Motor neuron (in vitro differentiated cells): ENCODE measurements at places on chromosomes 5 and 9. TPM values are rescaled to one million over a fixed set of nuclear protein-coding genes. Genes with fewer than 3 reads are reported as not detected.

DNA sequence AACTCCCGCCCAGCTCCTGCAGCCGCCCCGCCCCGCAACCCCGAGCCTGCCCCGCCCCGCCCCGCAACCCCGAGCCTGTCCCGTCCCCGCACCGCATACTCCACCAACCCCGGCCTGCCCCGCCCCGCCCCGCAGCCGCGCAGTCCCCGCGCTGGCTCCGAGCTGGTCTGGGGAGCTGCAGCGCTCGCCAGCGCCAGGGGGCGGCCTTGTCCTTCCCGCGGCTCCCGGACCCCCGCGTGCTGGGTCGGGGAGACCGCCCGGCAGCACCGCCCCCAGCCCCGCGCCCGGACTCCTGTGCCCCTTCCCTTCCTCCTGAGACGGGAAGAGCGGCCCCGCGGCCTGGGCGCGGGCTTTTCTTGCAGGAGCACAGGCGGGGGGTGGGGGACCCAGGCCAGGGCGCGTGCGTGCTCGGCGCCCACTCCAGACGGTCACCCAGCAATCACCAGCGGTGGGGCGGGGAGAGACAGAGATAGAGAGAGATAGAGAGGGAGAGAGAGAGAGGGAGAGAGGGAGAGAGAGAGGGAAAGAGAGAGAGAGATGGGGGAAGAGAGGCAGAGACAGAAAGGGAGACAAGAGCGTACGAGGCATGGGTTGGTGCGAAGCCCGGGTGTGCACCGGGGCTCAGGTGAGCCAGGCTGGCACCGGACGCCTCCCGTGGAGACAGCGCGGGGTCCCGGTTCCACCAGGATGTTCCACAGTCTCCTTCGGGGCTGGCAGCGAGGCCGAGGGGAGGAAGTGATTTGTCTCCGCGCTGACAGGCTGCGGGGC, 14.7 kb upstream of the TMEM250 start:
- ATAC-seq: peak; percentile 75

RANBP3L gene
- total RNA-seq: 0.49 and 0.52 TPM in 2 replicates

DNA sequence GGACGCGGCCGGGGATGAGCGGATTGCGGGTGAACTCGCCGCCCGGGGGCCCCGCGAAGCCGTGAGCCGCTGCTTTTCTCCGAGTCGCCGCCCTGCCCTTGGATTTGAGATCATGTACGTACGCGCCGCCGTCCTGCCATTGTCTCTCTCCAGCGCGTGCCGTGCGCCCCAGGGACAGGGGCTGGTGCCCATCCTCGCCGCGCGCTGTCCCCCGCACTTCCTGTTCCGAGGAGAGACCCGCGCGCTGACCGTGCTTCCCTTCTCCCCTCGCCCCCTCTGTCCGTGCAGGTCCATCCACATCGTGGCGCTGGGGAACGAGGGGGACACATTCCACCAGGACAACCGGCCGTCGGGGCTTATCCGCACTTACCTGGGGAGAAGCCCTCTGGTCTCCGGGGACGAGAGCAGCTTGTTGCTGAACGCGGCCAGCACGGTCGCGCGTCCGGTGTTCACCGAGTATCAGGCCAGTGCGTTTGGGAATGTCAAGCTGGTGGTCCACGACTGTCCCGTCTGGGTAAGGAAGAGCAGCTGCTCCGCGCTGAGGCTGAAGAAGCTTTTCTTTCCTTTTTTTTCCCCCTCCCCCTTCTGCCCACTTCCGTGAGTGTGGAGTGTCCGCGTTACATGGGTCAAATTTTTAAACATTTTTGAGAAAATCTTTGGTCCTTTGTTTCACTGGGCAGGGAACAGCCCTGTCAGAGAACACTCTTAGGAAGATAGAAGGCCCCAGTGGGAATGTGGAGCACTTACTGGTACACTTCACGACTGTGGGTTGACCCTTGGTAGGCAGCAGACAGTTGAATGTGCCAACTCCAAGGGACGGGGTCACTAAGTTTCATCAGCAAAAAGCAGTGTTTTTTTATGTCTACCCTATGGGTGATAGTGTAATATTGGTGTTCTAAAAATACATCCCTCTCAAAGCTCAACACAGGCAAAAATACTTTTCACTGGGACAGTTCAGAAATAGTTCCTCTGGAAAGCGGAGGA, 727 bp downstream of the RHOBTB3 start:
- peak; percentile 67 for ATAC-seq

C5orf15 gene
- total RNA-seq: 42.1 and 42.5 TPM in 2 replicates

C6 gene
- total RNA-seq: 0.94 TPM in 1 of 2 replicates, not detected in the other

DNA sequence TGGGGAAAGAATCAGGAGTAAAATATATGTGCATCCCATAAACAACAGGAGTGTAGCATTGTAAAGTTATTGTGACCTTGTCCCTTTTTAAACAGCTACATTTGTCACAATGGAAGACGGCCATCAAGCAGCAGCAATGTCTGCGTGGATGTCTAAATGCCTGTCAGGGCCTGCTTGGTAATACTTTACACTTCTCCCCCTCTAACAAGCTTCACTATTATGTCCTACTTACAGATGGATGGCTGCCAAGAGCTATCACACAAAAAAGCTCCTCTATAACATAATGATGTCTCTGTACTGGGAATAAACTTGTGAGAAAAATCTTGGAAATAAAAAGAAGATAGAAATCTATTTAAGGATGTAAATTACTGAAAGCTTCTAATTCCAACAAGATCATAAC, 213.0 kb downstream of the FBXL17 start:
- ATAC-seq: no peak

GRCh38 chr9:97900738-97901565, 21.3 kb downstream of the TRMO start:
- no peak for ATAC-seq

DNA sequence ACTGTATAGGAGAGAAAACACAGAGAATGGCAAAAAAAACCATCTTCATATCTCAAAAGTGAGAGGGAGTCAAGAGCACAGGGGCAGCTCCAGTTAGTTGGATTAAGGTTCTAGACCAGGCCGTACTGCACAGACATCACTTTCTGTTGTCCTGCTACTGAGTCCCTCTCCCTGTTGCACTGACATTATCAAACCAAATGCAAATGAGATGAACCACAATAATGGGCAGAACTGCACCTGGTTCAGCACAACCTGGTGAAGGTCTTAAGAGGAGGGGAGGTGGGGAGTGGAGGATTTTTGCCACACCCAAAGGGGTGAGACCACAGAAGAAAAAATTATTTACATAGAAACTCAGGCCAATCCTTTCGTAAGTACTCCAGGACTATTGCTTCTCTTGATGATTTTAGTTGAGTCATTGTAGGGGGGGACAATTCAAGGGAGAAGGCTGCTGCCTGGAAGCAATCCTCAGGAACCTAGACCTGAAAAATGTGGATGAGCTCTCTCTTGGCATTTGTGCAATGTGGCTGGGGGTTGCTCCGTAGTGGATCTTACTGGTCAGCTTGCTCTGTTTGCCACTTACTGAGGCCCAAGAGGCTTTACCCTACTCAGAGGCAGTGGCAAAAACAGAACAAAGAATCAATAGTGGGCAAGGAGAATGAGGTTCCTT, 94.5 kb upstream of the PPP1R2B start:
- no peak for ATAC-seq

DNA sequence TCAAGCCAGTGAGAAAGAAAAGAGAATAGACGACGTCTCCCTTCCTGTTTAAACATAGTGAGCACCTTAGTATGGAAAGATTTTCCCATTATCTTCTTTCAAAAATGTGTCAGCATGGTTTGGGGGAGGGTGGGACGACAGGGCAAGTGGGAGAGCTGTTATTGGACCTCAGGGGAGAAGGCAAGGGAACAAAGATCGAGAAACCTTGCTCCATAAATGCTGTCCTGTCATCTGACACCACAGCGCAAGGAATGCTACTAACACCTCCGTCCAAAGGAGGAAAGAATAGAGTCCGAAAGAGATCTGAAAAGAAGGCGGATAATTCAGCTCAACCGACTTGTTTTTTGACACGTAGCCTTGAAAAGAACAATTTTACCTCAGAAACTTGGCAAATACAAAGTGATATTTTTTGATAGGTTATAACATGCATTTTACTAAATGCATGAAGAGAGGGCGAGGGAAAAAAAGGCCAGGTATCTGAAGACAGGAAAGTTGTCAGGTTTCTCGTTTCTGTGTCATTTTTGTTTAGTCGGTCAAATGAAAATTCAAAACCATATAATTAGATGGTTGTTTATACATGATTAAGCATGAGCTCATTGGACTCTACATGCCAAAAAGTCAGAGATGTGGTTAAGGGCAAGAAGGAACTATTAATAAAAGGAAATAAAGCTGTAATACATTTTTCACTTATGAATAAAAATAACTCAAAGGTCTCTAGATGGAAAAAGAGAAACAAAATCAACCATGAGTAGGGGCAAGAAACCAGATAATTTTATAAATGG, 155.7 kb downstream of the GLIS3 start:
- ATAC-seq: no peak

- ATAC-seq: no peak
These were observed 2308.8 kb upstream of the ACO1 start for GRCh38 chr9:30075451-30076199.

DNA sequence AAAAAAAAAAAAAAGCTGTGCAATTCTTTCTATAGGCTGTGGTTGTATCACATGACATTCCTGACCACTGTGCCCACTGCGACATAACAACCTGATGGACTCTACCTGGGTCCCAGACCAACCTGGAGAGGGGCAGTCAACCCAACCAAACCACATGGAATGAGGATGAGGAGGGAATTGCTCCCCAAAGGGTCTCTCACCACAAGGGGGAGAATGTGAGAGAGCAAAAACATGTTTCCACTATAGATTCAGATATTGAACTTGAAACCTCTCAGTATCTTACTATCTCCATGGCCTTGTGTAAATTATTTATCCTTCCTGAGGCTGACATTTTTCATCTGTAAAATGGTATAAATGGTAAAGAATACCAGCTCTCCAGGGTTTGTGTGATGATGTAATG, 66.9 kb upstream of the SV2C start:
- no peak for ATAC-seq

- ATAC-seq: no peak
These were observed 79.8 kb upstream of the SPATA31D4 start for GRCh38 chr9:81848472-81848871.

DNA sequence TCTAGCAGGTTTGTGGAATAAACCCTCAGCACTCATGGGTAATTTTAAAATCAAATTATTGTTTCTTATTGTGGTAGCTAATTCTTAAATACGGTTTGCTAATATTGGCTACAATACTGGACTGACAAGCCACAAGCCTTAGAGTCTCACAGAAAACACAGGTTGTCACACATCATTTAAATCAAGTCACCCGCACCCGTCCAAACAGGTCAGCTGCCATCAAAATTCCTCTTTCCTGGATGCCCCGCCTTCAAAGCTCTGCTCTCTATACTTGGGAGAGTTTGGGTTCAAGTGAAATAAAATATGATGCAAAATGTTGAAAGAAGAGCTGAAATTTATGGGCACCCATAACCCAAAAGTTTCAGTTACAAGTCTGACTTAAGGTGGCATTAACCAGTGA, 12.3 kb upstream of the SUSD1 start:
- no peak for ATAC-seq

GRCh38 chr9:13899924-13900323, 414.0 kb downstream of the NFIB start:
- ATAC-seq: no peak
